NCI-H446 treated with DMSO at 0.1 percent for 48 hours (cell line): ENCODE measurements at places on chromosomes 12 and 14.

- DNase-seq: no peak
Observed at GRCh38 chr12:71935594-71935993, 3.1 kb upstream of the TPH2 start.

- no peak for DNase-seq
Observed at GRCh38 chr12:70695361-70696023, 58.3 kb upstream of the PTPRB start.

- DNase-seq: peak; percentile 31
Observed at GRCh38 chr14:69695322-69696203, 71.4 kb upstream of the SRSF5 start.

DNA sequence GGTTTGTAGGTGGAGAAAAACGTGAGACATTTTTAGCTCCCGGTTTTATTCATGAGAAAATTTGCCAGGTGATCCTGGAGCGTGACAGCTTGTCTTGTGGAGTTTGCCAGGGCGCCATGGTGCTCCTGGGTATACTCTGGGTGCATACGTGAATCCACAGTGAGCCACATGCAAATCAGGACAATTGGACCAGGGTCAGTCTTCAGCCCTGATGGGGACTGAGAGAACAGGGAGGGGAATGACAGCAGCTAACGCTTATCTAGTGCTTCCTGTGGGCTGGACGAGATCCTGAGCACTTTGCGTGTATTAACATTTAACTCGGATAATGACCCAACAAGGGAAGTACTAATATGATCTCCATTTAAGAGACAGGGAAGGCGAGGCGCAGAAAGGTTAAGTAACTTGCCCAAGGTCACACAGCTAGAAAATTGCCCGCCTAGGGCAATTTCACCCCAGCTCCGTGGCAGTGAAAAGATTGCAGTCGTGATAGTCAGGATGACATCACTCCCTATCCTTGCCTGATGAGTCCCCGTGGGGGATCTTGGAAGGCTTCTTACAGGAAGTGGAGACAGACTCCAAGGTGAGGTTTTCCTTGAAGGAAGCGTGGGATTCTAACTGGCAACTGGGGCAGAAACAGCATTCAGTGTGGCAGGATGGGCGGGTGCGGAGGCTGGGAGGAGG lies 118.4 kb upstream of the NCOR2 start:
- no peak for DNase-seq

GRCh38 chr14:96410119-96410518 lies 18.2 kb downstream of the AK7 start:
- no peak for DNase-seq

- DNase-seq: no peak
Observed at GRCh38 chr12:5455045-5455444, 23.1 kb downstream of the NTF3 start.

DNA sequence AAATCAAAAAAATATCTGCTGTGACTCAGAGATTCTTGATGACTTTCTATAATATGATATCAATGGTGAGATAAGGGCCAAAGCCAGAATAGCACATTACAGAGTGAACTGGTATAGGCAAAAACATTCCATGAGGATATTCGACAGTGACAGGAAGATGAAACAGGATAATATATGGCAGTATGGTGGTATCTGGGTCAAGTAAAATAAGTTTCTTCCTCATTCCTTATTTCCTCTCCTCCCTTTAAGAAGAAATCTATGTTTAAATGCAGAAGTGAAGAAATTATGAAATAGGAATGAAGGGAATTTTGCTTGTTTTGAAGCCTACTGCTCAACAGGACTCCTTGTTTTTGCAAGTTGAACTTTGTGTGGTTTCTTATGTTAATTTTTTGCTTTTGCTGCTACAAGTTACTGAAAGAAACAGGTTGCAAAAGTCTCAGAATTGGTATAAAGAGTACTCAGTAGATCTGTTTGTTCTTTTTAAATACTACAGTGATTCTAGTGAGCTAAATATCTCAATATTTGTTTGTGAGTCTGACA lies 7.0 kb downstream of the ACSS3 start:
- no peak for DNase-seq
